ENCODE measurements at places on chromosomes 4 and X.

DNA sequence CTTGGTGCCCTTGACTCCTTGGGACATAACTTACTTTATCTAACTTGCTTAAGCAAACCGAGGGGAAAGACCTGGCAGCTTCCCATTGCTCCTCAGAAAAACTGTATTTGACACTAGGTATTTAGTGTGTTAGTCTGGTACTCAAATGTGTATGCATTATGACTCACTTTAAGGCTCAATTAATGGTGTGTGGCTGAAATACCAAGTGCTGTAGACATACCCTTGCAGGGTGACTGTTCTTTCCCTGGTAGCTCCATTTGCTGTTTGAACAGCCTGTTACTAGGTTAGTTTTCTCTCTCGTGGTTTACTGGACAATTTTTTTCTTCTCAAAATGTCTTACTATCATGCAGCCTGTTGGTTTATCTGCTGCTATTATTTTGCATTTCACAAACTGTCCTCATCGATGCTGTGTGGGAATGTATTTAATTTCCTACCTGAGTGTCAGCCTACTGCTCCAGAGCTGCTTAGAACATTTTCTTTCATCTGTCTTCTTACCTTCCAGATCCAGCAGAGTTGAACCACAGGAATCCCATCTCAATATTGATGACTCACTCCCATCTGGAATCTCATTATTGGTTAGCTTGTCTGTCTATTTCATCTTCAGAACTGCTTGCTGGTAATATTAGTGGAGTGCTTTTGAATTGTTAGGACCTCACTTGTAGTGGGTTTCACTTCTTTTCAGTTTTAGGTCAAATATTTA, 158.0 kb upstream of the FAT1 start:
- no peak for DNase-seq

- no peak for DNase-seq
Measured at GRCh38 chr4:115537387-115537786, 424.0 kb upstream of the NDST4 start.

- no peak for DNase-seq
Measured at GRCh38 chr4:40531636-40532023, 98.0 kb downstream of the RBM47 start.

GRCh38 chr4:155408796-155409195, 32.0 kb upstream of the MAP9 start:
- no peak for DNase-seq

DNA sequence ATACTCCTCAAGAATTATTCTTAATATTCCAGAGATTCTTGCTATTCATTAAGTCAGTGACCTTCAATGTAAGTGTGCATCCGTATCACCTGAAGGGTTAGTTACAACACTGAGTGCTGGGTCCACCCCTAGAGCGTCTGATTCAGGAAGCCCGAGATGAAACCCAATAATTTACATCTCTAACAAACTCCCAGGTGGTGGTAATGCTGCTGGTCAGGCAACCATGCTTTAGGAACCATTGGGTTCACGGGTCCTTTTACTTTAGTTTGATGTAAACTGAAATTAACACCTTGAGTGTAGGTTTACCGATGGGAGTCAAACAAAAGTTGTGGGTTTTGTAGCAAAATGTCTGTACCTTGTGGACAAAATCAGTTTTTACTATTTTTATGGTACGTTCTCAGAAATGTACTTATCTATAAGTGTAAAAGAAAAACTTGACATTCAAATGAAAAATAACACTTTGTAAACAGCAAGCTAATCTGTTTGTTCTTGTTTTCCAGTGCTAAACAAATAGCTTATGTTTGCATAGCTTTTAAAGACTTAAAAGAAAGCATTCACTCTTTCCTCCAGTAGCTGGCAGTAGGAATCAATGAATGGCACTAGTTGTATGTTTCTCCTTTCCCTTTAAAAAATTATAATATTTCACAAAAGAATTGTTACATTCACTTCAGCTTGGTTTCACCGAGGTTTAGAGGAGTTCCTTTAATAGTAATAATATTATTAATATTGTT, 32.7 kb downstream of the ACE2 start:
- no peak for DNase-seq

DNA sequence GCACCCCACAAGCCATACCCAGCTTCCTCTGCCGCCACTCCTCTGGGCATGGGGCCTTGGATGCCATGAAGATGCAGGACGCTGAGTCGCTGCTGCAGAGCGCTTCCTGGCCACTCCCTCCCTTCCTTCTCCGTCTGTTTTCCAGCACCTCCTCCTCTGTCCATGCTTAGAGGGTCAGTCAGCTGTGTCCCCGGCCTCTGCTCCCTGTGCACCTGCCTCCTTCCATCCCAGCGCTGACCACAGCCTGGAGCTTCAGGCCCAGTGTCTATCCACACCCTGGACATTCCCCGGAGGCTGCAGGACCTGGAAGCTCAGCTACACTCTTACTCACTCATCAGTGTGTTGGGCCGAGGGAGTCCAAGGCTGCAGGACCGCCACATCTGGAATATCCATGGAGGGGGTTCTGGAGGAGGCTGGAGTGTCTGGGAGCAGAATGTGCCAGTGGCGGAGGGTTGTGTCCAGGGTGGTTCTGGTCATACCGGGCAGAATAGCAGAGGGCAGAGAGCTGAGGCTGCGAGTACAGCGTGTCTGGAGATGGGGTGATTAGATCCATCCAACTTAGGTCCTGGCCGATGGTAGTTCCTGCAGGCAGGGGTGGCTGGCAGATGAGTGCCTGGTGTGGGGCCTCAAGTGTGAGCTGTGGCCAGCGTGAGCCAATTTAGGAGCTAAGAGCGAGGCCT, 58.6 kb upstream of the ADRA2C start:
- DNase-seq = no peak

All from H9 (cell line).